ENCODE measurements at places on chromosomes 5 and 9.

- no peak for DNase-seq
Observed at GRCh38 chr5:143379606-143380005, 23.9 kb downstream of the NR3C1 start.

- DNase-seq: no peak
Observed at GRCh38 chr9:115393976-115394775, 276.2 kb upstream of the TNC start.

GRCh38 chr9:129323376-129323998, 145.4 kb upstream of the IER5L start:
- no peak for DNase-seq

DNA sequence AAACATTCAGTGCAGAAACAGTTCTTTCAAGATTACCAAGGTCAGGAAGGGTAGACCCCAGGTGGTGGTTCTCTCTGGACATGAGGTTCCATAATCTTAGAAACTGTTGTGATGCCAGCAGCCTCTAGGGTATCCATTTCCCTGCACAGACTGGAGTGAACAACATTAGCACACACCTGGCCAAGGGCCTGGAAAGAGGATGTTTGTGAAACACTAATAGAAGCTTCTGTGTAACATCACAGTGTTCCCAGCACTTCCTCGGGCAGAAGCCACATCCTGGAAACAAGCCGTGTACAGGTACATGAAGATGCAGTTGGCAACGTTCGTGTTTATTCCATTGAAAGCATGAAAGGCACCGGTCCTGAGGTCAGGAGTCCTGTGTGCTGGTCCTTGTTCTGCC, 598.2 kb upstream of the KLF4 start:
- DNase-seq: no peak

DNA sequence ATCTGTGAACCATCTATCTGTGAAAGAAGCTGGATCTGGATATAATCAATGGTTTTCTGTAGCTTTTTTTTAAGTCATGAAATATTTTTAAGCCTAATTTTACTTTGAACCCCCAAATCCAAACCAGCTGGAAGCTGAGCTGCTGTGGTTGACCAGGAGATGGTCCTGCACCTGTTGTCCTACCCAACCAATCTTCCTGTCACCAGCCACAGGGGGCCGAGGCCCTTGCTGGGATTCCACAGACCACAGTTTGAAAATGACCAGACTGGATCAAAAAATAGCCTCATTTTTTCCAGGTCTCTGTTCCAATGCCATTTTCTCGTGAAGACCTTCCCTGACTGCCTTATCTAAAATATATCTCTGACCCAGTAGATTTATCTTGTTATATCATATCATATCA, 200.6 kb downstream of the SGCD start:
- DNase-seq: no peak

Data from activated CD8-positive, alpha-beta memory T cell treated with anti-CD3 and anti-CD28 coated beads, Interleukin-2, amount 50 U/mL, for 4 hours (primary cell).